Jurkat, Clone E6-1 (cell line): ENCODE measurements at places on chromosomes 12 and 14.

- DNase-seq: no peak
Measured at GRCh38 chr12:2535583-2536204, 259.1 kb upstream of the FKBP4 start.

- DNase-seq: no peak
Measured at GRCh38 chr14:80996049-80996901, 40.9 kb downstream of the TSHR start.

GRCh38 chr14:79165471-79166090 is 995.4 kb downstream of the NRXN3 start:
- DNase-seq: no peak

GRCh38 chr14:39731912-39732311 is 299.7 kb upstream of the FBXO33 start:
- DNase-seq: peak; percentile 37

- no peak for DNase-seq
Measured at GRCh38 chr12:49621651-49622500, 1.5 kb upstream of the PRPF40B start.

DNA sequence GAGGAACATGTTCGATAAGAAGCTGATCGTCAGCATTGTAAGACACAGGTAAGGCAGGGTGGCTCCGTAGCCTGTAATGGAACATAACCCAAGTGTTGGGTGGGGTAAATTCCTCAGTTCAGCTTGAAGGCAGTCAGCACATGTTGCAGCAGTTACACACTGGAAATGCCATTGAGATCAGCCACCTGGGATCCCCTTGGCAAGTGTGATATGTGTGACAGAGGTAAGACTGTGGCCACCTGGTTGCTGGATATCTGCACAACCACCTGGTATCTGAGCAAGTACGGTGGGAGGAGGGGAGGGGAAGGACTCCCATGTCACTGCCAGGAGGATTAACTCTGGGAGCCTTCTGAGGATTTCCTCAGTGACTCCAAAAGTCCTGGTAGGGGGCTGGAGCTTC is 158.0 kb upstream of the CAND1 start:
- DNase-seq: no peak

- no peak for DNase-seq
Measured at GRCh38 chr12:94150240-94151121, 2.1 kb downstream of the PLXNC1 start.

DNA sequence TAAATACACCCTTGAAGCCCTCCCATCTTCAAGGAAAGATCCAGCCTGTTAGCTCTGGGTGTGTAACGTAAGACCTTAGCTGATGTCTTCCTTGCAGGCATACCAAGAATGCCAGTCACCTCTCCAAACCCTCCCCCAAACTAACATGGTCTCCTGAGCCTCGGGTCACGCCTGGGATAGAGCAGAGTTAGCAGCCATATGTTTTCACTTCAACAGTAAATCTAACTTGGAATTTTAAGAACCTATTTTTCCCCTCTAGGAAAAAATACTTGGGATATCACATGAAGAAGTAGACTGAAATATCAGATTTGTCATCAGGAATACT is 27.9 kb downstream of the BCL2L14 start:
- no peak for DNase-seq

DNA sequence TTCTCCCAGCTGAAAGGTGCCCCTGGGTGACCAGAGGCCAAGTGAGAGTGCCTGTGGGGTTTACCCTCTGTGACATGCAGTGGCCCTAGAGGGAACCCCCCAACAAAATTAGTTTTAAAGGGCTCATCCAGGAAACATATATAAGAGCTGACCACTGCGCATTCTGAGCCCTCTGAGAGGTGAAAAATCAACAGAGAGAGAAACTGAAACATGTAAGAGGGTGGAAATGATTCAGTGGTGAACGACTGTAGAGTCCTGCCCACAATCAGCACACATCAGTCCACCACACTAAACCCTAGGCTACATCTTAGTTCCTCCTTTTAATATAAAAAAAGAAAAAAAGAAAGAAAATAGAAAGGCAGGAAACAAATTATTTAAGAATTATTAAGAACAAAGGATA is 21.0 kb upstream of the ACSM4 start:
- DNase-seq: no peak

DNA sequence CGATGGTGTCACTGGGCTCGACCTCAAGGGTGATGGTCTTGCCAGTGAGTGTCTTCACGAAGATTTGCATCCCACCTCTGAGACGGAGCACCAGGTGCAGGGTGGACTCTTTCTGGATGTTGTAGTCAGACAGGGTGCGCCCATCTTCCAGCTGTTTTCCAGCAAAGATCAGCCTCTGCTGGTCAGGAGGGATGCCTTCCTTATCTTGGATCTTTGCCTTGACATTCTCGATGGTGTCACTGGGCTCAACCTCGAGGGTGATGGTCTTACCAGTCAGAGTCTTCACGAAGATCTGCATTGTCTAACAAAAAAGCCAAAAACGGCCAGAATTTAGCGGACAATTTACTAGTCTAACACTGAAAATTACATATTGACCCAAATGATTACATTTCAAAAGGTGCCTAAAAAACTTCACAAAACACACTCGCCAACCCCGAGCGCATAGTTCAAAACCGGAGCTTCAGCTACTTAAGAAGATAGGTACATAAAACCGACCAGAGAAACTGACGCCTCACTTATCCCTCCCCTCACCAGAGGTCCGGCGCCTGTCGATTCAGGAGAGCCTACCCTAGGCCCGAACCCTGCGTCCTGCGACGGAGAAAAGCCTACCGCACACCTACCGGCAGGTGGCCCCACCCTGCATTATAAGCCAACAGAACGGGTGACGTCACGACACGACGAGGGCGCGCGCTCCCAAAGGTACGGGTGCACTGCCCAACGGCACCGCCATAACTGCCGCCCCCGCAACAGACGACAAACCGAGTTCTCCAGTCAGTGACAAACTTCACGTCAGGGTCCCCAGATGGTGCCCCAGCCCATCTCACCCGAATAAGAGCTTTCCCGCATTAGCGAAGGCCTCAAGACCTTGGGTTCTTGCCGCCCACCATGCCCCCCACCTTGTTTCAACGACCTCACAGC is 717 bp downstream of the UBC start:
- peak; percentile 82 for DNase-seq

DNA sequence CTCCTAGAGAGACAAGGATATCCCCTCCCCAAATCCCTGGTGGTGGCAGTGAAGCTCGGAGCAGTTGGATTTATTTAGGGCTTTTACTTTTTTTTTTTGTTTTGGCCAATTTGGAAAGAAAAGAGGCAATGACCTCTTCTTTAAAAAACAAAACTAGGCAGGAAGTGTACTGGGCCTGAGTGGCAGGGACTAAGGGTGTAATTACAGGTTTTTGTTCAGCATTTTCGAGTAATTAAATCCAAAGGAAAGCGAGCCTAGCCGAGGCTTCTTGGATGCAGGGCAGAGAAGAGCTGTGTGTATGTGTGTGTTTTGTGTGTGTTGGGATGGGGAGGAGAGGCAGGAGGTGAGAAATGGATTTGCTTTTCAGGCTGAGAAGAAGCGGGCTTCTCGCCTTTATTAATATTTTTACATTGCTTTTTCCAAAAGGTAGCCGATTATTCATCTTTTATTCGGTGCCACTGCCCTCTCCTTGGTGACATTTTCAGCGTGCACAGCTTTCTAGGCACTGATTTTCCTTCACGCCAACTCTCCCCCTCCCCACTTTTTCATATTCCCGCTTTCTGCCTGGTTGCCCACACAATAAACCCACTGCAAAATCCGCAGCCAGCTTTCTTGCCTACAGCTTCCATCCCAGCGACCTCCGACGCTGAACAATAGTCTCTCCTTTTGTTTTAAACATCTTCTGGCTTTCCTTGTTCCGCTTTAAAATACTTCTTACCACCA is 8.9 kb upstream of the IRF2BPL start:
- no peak for DNase-seq

- no peak for DNase-seq
Measured at GRCh38 chr12:96120359-96121100, 73.6 kb upstream of the ELK3 start.

DNA sequence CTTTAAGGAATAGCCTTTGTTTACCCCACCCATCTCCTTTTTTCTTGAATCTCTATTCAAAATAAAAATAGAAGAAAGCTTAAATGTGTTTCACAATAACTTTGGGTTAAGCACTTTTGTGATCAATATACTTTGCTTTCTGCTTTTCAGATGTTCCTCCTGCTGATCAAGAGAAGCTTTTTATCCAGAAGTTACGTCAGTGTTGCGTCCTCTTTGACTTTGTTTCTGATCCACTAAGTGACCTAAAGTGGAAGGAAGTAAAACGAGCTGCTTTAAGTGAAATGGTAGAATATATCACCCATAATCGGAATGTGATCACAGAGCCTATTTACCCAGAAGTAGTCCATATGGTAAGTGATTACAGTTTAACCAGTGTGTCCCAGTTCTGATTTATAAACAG is 95.0 kb downstream of the PPP2R5C start:
- DNase-seq: no peak
